ENCODE measurements at places on chromosomes 12 and 14.

- DNase-seq: no peak
Observed at GRCh38 chr14:75434138-75434889, 6.5 kb downstream of the JDP2 start.

DNA sequence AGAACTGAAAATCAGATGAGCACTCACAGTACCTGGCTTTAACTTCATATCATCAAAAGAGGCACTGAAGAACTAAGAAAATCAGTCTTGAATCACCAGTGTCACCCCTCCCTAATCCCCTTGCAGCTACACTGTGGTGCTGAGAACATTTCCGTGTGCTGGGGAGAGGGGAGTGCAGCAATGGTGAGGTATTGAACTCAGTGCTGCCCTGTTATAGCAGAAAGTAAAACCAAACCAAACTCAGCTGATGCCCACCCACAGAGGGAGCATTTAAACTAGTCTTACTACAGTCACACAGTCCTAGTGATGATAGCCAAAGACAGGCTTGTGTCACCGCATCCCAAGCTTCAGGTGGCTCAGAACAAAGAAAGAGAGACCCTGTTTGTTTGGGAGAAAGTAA lies 122.1 kb downstream of the CPNE8 start:
- DNase-seq: no peak

- DNase-seq: peak; percentile 71
Observed at GRCh38 chr14:102316338-102316742, 3.2 kb upstream of the ZNF839 start.

DNA sequence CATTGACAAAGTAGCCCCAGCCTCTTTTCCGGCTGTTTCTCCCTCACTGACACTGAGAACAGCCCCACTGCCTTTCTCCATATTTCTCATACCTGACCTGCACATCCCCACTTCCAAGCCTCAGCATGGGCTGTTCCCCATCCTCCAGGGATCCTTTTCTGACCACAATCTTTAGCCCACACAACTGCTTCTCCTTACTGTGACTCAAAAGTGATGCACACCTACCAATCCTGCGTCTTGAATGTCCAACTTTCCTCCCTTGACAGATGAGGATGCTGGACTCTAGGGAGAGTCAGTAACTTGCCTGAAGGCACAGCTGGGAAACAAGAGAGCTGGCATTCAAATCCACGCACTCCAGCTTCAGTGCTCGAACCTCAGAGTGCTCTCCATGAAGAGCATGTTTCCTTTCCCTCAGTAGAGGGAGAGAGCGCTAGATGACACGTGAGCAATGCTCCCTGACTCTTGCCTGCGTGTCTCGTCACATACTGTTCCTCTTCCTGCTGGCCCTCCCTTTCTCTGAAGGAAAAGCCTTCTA lies 75.6 kb downstream of the NTF3 start:
- no peak for DNase-seq

DNA sequence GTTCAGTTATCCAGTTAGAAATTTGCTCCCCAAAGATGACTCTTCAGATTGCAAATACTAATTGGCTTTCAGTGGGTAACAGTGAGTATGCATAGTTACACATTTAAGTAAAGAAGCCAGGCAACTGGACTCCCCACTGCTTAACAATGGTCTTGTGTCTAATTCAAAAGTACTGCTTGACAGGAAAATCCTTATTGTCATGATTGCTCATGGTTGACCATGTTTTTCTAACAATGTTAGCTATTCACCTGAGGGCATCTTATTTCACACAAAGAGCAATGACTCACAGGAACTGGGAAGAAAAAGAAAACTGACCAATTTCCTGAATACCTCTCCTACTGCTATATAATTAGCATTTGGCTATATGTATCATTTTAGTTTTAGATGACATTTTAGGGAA lies 33.7 kb upstream of the ALG10B start:
- no peak for DNase-seq

DNA sequence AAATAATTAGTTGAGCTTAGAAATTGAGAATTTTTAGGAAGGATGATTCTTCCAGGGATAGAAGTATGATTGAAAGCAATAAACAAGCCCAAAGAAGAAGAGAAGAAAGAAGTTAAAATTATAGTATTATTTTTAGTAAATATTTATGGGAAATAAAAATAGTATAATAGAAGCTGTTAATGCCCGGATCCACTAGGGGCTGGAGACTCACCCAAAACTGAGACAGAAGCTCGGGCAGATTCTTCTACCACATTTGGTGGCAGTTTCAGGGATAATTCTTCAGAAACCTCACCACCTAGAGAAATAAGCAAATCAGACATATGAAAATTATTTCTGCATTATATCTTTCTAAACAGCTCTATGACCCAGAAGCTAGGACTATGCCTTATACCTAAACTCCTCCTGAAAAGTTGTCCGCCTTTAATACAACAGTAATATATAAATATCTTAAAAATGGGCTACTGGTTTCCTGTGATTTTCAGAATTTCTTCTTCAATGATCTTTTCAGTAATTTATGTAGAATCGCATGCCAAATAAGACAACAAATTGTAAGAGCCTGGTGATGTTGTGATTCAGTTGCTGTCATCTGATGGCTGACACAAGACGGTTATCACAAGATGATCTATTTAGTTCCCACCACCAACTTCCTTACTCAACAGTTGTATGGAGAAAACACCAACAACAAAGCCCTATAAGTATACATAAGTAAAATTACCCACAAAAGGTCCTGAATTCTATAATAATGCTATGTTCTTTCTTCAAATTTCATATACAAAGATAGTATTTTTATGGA lies 35.6 kb downstream of the A2M start:
- no peak for DNase-seq

- DNase-seq: no peak
Observed at GRCh38 chr14:69584389-69584788, 9.7 kb upstream of the CCDC177 start.

- no peak for DNase-seq
Observed at GRCh38 chr12:49170924-49171323, 18.0 kb downstream of the TUBA1A start.

DNA sequence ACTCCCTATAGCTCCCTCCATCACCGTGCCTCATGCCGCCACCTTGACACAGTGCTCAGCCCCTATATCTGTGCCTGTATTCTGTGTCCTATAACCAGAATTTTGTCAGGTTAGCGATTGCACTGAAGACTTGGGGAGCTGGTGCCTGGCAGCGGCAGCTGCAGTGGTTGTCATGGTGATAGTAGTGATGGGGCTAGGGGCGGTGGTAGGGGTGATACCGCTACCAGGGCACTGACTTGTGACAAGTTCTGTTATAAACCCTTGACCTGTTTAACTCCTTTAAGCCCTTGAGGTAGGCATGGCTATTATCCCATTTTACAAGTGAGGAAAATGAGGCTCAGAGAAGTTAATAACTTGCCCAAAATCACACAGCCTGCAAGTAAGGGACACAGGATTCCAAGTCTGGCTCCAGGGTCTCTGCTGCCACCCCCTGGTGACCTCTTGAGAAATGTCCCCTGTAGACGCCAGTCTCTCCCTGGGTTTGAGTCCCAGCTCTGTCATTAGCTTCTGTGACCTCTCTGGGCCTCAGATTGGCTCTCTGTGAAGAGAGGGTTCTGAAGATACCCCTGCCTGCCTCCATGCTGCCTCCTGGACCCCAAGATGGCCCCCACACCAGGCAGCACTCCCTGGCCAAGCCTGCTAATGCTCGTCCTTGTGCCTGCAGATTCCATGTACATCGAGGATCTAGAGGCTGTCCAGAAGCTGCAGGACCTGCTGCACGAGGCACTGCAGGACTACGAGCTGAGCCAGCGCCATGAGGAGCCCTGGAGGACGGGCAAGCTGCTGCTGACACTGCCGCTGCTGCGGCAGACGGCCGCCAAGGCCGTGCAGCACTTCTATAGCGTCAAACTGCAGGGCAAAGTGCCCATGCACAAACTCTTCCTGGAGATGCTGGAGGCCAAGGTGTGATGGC lies 121.9 kb downstream of the ESRRB start:
- no peak for DNase-seq

GRCh38 chr12:113103756-113104450 lies 31.7 kb downstream of the RASAL1 start:
- DNase-seq: peak; percentile 75

GRCh38 chr14:81066672-81067071 lies 111.3 kb downstream of the TSHR start:
- no peak for DNase-seq

DNA sequence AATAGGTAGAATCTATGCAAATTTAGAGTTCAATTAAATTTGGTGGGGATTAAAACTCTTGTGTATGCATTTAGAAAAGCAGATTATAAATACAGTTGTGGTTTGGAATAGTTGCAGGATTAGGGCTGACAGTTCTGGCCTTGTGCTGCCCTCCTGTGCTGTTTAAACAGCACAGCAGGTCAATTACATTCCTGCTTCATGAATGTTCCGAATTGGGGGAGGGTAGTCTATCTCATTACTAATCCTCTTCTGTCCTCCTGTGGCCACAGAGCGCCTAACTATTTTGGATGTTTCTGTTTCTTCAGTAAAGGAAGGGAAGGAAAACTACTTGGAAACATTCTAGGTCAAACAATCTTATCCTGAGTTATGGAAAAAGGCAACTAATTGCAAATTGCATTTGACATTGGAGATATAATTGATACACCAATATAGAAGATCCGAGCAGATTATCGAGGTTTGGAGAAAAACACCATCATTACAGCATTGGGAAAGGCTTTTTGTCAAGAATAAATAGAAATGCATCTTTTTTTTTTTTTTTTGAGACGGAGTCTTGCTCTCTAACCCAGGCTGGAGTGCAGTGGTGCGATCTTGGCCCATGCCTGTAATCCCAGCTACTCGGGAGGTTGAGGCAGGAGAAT lies 8.7 kb upstream of the GPR19 start:
- DNase-seq: peak; percentile 69

DNA sequence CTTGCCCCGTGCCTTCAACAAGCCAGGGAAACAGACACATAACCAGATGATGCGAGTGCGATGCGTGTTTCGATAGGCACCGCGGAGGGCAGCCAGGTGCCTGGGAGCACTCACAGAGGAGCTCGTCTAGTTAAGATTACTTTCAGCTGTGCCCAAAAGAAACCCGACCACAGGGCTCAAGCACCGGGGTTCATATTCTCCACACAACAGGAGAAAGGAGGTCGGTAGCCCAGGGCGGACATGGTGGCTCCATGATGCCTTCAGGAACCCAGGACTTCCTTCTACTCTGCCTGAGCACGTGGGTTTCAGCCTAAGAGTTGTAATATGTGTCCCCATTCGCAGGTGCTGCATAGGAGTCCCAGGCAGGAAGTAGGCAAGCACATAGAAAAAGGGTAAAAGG lies 53.7 kb upstream of the DDX11 start:
- DNase-seq: no peak

- DNase-seq: no peak
Observed at GRCh38 chr14:61570549-61571290, 124.6 kb upstream of the HIF1A start.
